ENCODE measurements at places on chromosomes 16 and 17.

GRCh38 chr17:20074001-20074400 is 64.8 kb downstream of the SPECC1 start:
- H3K27ac ChIP-seq = peak overlapping the region; percentile 23
- no peaks in the 10 kb centered on the region for H3K4me1 ChIP-seq
- no peak for DNase-seq
- H3K27me3 ChIP-seq = no peaks in the 10 kb centered on the region
- H3K36me3 ChIP-seq = no peaks in the 10 kb centered on the region

DNA sequence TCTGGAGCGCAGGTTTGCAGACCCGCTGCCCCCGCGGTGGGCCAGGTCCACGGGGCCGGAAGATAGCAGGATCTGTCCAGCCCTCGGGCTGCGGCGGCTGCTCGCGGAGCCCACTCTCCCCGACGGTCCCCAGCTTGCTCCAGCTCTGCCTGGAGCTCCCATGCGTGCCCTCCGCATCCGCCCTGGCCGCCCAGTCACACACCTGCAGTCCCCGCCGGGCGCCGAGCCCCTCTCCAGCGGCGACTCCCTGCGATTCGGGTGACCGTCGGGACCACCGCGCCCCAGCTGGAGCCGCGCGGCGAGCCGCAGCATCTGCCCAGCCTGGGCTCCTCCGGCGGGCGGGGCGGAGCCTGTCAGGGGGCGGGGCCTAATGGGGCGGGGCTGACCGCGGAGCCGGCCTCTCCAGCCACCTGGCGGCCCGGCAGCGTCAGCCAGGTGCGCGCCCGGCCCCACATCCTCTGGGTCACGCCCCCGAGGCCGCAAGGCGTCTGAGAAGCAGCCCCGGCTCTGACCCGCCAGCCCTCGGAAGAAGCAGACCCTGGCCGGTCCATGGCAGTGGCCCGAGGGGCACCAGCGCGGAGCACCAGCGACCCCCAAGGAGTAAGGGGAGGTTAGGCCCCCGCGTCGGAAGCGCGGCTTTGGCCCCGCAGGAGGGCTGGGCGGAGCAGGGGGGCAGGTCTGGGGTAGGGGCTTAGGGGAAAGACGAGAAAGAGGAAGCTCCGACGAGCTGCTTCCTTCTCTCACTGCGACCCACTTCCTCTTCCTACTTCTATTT is at the start of gene PIK3R5:
TSS of gene PIK3R5 (minus strand) at position 314 of the 775 bp plus-strand sequence. CDS start 54,213 bp downstream, outside the sequence.
- no peaks in the 10 kb centered on the region for H3K36me3 ChIP-seq
- peak within 1 kb of the TSS; percentile 68 for H3K27ac ChIP-seq
- H3K4me3 ChIP-seq = peak within 1 kb of the TSS; percentile 48
- peak; percentile 89 for DNase-seq
- peaks cover 20% of the 10 kb centered on the region for H3K27me3 ChIP-seq

GRCh38 chr17:73645050-73645871 is 1.0 kb upstream of the SDK2 start:
- peaks cover 63% of the 10 kb centered on the region for H3K27me3 ChIP-seq
- peak; percentile 25 for DNase-seq
- H3K27ac ChIP-seq = no peak overlapping the region
- peaks cover 30% of the 10 kb centered on the region for H3K4me1 ChIP-seq

DNA sequence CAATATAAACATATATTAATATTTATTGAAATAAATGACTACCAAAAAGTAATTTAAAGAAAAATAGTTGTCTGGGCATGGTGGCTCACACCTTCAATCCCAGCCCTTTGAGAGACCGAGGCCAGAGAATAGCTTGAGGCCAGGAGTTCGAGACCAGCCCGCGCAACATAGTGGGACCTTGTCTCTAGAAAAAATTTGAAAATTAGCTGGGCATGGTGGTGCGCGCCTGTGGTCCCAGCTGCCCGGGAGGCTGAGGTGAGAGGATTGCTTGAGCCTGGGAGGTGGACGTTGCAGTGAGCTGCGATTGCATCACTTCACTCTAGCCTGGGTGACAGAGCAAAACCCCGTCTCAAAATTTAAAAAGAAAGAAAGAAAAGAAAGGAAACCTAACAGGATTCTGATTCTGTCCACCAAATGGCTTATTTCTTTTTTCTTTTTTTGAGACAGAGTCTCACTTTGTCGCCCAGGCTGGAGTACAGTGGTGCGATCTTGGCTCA is 3.4 kb upstream of the BPTF start:
- no peak overlapping the region for H3K27ac ChIP-seq
- peaks cover 6% of the 10 kb centered on the region for H3K4me1 ChIP-seq
- no peaks in the 10 kb centered on the region for H3K27me3 ChIP-seq
- H3K4me3 ChIP-seq = no peak overlapping the region

- H3K27ac ChIP-seq = no peak overlapping the region
- DNase-seq = peak; percentile 70
- H3K4me1 ChIP-seq = peaks cover 6% of the 10 kb centered on the region
- H3K36me3 ChIP-seq = no peaks in the 10 kb centered on the region
- H3K27me3 ChIP-seq = peaks cover 99% of the 10 kb centered on the region
Observed at GRCh38 chr17:79612468-79613194, 1.8 kb upstream of the RBFOX3 start.

- DNase-seq = no peak
- peaks cover 20% of the 10 kb centered on the region for H3K4me1 ChIP-seq
- H3K36me3 ChIP-seq = peaks cover 16% of the 10 kb centered on the region
- no peaks in the 10 kb centered on the region for H3K27me3 ChIP-seq
- H3K27ac ChIP-seq = no peak overlapping the region
- H3K4me3 ChIP-seq = no peak overlapping the region
Observed at GRCh38 chr16:87323727-87324410, 6.7 kb upstream of the C16orf95 start.

- no peak overlapping the region for H3K4me3 ChIP-seq
- no peaks in the 10 kb centered on the region for H3K27me3 ChIP-seq
Observed at GRCh38 chr17:39769974-39770587, 32.3 kb downstream of the GRB7 start.

DNA sequence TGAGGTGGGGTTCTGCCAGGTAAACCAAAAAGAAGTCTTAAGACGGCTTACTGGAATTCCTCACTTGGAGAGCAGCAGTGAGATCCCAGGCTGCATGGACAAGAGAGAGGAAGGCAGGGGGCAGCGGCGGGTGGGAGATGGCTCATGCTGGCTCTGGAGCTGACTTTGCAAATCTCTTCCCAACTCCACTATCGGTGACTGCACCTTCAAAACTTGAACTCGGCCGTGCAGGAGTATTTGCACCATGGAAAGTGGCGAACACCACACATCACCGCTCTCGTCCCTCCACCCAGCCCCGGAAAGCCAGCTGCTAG is 16.7 kb downstream of the CA5A start:
- no peaks in the 10 kb centered on the region for H3K4me1 ChIP-seq
- no peaks in the 10 kb centered on the region for H3K36me3 ChIP-seq
- no peak overlapping the region for H3K27ac ChIP-seq
- no peak for DNase-seq
- peaks cover 12% of the 10 kb centered on the region for H3K27me3 ChIP-seq

- no peaks in the 10 kb centered on the region for H3K27me3 ChIP-seq
- DNase-seq = peak; percentile 70
- no peak overlapping the region for H3K4me3 ChIP-seq
Observed at GRCh38 chr17:17819561-17819995, 17.2 kb downstream of the SREBF1 start.

DNA sequence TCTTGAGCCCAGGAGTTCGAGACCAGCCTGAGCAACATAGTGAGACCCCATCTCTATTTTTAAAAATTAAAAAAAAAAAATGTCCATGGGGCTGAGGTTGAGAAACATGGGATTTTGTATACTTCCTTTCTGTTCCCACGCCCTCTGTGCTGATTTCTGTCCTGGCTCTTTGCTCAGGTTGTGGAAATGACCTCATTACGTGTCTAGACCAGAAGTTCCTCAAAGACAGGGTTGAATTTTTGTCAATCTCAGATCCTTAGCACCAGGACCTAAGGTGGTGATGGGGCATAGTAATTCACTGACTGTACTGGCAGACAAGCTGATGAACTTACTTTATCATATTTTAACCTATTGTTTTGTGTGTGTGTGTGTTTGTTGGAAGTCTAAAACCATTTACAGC is 11.2 kb upstream of the HNF1B start:
- no peak overlapping the region for H3K27ac ChIP-seq
- no peaks in the 10 kb centered on the region for H3K4me1 ChIP-seq
- H3K4me3 ChIP-seq = no peak overlapping the region

DNA sequence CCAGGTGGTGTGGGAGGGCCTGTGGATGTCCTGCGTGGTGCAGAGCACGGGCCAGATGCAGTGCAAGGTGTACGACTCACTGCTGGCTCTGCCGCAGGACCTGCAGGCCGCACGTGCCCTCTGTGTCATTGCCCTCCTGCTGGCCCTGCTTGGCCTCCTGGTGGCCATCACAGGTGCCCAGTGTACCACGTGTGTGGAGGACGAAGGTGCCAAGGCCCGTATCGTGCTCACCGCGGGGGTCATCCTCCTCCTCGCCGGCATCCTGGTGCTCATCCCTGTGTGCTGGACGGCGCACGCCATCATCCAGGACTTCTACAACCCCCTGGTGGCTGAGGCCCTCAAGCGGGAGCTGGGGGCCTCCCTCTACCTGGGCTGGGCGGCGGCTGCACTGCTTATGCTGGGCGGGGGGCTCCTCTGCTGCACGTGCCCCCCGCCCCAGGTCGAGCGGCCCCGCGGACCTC is 798 bp downstream of the CLDN9 start:
- H3K27ac ChIP-seq = no peak overlapping the region
- H3K27me3 ChIP-seq = peaks cover 60% of the 10 kb centered on the region
- H3K4me3 ChIP-seq = no peak overlapping the region

- peaks cover 9% of the 10 kb centered on the region for H3K27me3 ChIP-seq
- no peak for DNase-seq
- peak overlapping the region; percentile 68 for H3K27ac ChIP-seq
- peaks cover 64% of the 10 kb centered on the region for H3K4me1 ChIP-seq
Observed at GRCh38 chr16:85461022-85461813, 151.9 kb upstream of the GSE1 start.
